ENCODE measurements at places on chromosomes 16 and 17.
A peak's percentile ranks its signal among the peaks of the same experiment; 100 is the strongest.

GRCh38 chr17:518047-518735 is 165.6 kb upstream of the RPH3AL start:
- no peak for DNase-seq

- DNase-seq, result no peak
Observed at GRCh38 chr16:31501226-31501965, 6.8 kb downstream of the RUSF1 start.

DNA sequence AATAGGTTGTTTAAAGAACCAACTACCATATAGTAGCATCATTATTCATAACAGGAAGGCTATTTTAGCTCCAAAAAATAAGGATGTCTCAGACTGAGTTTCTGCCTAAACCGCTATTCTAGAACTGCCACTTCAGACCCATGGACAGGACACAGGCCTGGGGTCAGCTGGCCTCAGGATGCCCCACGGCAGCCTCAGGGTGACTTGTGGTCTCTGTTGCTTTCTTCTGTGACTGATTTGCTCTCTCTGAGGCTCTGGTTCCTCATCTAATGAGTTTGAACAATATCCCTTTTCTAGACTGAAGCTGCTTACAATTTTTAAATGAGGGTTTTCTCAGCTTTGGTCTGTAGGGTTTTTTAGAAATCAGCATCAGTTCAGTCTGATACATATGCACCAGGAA is 31.8 kb upstream of the IRF8 start:
- DNase-seq, result no peak

- DNase-seq, result peak; percentile 53
Observed at GRCh38 chr16:89909777-89910716, 8.6 kb upstream of the MC1R start.

Data from activated CD4-positive, alpha-beta T cell treated with anti-CD3 and anti-CD28 coated beads, Interleukin-2, amount 50 U/mL, for 4 hours (primary cell).